ENCODE measurements at places on chromosomes 2 and 18.

GRCh38 chr2:121489284-121489683 lies 41.4 kb upstream of the RNU4ATAC start:
- no peak for DNase-seq

DNA sequence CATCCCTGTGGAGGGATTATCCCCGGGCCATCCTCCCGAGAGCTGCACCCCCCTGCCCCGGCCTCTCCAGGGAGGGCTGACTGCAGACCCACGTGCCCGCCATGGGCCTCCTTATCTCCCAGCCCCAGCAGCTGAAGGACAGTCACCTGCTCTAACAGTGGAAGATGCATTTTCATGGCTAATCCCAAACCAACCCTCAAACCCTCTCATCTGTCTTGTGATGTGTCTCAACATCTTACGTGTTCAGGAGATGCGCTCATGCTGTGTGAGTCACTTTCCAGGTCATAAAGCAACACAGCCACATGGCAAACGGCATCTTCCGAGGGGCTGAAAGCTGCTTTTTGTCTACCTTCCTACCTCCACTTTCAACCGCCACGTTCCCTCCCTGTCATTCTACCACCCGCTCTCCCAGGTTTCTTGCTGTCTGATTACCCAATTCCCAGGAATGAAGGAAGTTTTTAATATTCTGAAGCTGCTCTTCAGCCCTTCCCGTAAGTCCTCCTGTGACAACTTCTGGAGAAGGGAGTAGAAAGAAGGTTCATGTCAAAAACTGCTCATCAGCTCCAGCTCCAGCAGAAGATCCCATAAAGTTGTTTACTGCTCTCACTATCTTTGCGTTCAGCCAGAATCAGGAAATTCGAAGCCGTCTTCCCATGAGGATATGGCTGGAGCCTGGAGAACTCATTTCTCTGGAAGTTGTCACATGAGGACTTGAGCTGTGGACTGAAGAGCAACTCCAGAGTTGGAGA lies 54.5 kb downstream of the MBP start:
- DNase-seq: no peak

GRCh38 chr2:29014331-29014730 lies 33.2 kb downstream of the TOGARAM2 start:
- DNase-seq: no peak

- no peak for DNase-seq
These were observed 1.1 kb upstream of the MAL start for GRCh38 chr2:95024371-95024770.

- DNase-seq: no peak
These were observed 81.3 kb downstream of the RTTN start for GRCh38 chr18:70124139-70124538.

DNA sequence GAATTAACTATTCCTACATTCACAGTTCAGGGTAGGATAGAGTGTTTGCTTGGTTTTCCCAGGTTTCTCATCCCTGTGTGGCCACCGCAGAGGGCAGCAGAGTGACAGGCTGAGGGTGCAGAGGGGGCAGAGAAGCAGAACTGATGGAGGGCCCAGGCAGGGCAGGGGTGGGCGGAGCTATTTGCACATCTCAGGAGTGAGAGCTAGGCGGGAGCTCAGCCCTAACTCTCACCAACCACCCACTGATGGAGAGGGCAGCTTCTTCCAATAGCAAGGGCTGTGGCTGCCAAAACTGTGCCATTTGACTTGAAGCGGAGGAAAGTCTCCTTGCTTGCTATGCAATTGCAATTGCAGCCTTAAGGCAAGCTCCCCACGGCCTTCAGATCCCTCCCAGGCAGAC lies 12.0 kb upstream of the DARS1 start:
- DNase-seq: no peak

DNA sequence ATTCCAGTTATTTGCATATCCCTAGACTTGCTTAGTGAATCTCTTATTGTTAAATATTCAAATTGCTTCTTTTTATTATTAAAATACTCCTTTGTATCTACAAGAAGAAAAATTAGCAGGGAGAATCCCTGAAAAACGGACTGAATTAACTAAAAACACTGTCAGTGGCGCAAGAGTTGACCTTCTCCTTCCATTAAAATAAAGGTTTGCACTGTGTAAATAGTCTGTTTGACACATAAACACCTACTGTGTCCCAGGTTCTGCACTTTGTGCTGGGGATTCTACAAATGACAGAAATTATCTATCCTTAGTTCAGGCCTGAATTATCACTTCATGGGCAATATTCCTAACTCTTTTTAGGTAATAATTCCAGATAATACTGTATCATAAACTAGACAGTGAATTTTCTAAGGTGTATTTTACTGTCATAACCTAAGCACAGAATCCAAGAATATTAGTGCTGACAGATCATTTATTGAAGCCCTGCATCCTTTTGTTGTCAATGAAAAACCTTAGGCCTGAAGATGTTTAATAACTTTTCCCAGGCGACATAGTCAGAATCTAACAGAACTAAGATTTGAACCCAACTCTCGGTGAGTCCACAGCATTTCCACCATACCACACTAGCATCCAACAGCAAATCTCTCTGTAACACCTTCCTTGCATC lies 17.0 kb upstream of the BMP10 start:
- no peak for DNase-seq

- no peak for DNase-seq
These were observed 114.0 kb downstream of the CYP26B1 start for GRCh38 chr2:72033636-72034035.

DNA sequence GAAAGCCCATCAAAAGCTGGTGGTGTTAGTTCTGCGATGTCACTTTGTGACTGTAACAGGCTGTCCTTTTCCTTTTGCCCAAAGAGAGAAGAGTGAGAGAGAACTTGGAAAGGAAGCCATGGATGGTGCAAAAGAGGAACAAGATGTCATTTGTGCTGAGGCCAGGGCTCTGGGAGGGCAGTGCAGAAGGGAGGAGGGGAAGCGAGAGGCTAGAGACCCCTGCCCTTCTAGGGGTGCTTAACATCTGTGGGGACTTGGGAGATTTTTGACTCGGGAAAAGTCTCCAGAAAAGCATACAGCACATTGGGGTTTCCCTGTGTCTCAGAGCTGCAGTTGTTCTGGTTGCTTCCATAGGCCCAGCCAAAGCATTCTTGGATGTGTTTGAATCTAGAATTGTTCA lies 49.6 kb downstream of the ZBTB7C start:
- DNase-seq: no peak
